ENCODE measurements at places on chromosomes 3 and 15. TPM values are rescaled to one million over a fixed set of nuclear protein-coding genes. Genes with fewer than 3 reads are reported as not detected.

WNT5A gene
- total RNA-seq: 1.4 TPM

TMEM266 gene
- total RNA-seq: 0.29 TPM

SEMA3F gene
- 22.0 TPM for total RNA-seq

C3orf20 gene
- total RNA-seq: 0.02 TPM

ARL6 gene
- 2.9 TPM for total RNA-seq

SCAANT1 gene
- total RNA-seq: not detected

IL20RB gene
- total RNA-seq: 0.99 TPM

GADL1 gene
- not detected for total RNA-seq

SLC27A2 gene
- total RNA-seq: 38.5 TPM

NOP10 gene
- total RNA-seq: 491 TPM

TRPM1 gene
- total RNA-seq: not detected

RLBP1 gene
- total RNA-seq: not detected

SLC2A2 gene
- total RNA-seq: not detected

DPH3 gene
- total RNA-seq: 26.3 TPM

MYO1E gene
- total RNA-seq: 235 TPM

COL6A5 gene
- not detected for total RNA-seq

OCA2 gene
- total RNA-seq: 0.48 TPM

ADPRH gene
- total RNA-seq: 3.1 TPM

RMDN3 gene
- total RNA-seq: 23.8 TPM

EIF4E3 gene
- 3.8 TPM for total RNA-seq

OXTR gene
- 8.9 TPM for total RNA-seq

RAB27A gene
- 11.4 TPM for total RNA-seq

DAZL gene
- not detected for total RNA-seq

TIPIN gene
- 23.5 TPM for total RNA-seq

IGF2BP2 gene
- total RNA-seq: 17.1 TPM

CLDN18 gene
- total RNA-seq: not detected

CMTM8 gene
- total RNA-seq: 12.8 TPM

CSPG4 gene
- total RNA-seq: 0.18 TPM

TMCO5A gene
- not detected for total RNA-seq

P2RY14 gene
- total RNA-seq: not detected

TNNC1 gene
- total RNA-seq: 1.3 TPM

CPLX3 gene
- not detected for total RNA-seq

AGTR1 gene
- total RNA-seq: 0.59 TPM

SIDT1 gene
- 0.52 TPM for total RNA-seq

FBXW12 gene
- total RNA-seq: not detected

FBXL22 gene
- 0.32 TPM for total RNA-seq

CHRM5 gene
- total RNA-seq: not detected

TICRR gene
- 10.1 TPM for total RNA-seq

PLS1 gene
- total RNA-seq: 9.7 TPM

MITF gene
- 10.2 TPM for total RNA-seq

POLR2H gene
- total RNA-seq: 65.2 TPM

ATP13A5 gene
- total RNA-seq: not detected

IL17RE gene
- 1.6 TPM for total RNA-seq

GOLGA6L10 gene
- 0.35 TPM for total RNA-seq

NME9 gene
- not detected for total RNA-seq

OR5K2 gene
- total RNA-seq: not detected

AP3B2 gene
- total RNA-seq: 0.77 TPM

MEX3B gene
- total RNA-seq: 2.9 TPM

WWTR1 gene
- 212 TPM for total RNA-seq

ADAMTS17 gene
- not detected for total RNA-seq

CCR3 gene
- not detected for total RNA-seq

RBMS3 gene
- 1.2 TPM for total RNA-seq

SLTM gene
- total RNA-seq: 83.9 TPM
